Umbilical cord (tissue), 2 donors: ENCODE measurements at places on chromosomes 4 and X.

DNA sequence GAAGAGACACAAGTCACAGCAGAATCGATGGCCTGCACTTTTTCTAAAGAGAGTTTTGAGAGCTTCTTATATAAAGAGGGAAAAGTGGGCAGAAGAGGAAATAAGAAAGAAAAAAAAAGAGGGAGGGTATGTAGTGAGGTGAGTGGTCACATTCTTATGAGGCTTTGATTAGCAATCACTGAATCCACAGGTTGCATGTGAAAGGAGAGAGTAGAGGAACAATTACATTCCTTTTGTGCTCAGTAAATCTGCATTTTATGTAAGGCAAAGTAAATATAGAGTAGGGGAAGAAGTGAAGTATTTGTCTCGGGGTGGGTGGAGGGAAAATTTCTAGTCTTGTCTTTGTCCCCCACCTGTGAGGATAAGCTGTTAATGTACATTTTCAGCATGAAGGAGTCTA lies 26.8 kb upstream of the MBTPS2 start:
- DNase-seq: no peak

- no peak for DNase-seq
Observed at GRCh38 chr4:147837854-147838253, 106.0 kb downstream of the ARHGAP10 start.

GRCh38 chr4:142874684-142875083 lies 28.6 kb upstream of the INPP4B start:
- no peak for DNase-seq

DNA sequence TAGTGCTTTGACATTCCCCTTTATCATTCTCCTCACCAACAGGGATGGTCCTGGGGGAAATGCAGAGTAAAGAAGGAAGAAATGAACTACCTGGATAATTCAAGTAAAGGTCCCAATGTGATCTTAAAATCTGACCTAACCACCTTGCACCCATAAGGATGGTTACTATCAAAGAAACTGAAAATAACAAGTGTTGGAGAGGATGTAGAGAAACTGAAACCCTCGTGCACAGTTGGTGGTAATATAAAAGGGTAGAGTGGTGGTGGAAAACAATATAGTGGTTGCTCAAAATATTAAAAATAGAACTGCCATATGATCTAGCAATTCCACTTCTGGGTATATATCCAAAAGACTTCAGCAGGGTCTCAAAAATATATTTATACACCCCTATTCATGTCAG lies 298.6 kb upstream of the PPARGC1A start:
- DNase-seq: no peak

DNA sequence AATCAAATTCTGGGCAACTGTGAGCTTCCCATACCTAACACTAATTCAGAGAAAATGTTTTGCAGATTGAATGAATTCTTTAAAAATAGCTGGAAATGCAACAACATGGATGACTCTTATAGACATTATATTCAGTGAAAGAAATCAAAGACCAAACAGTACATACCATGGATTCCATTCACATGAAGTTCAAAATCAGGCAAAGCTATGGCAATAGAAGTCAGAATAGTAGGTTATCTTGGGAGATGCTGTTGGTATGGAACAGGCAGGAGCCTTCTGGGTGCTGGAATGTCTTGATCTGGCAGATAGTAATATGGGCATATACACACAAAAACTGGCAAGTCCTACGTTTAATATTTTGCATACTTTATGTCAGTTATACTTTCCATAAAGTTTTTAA lies 25.5 kb upstream of the CBLL2 start:
- peak; percentile 0 for DNase-seq

DNA sequence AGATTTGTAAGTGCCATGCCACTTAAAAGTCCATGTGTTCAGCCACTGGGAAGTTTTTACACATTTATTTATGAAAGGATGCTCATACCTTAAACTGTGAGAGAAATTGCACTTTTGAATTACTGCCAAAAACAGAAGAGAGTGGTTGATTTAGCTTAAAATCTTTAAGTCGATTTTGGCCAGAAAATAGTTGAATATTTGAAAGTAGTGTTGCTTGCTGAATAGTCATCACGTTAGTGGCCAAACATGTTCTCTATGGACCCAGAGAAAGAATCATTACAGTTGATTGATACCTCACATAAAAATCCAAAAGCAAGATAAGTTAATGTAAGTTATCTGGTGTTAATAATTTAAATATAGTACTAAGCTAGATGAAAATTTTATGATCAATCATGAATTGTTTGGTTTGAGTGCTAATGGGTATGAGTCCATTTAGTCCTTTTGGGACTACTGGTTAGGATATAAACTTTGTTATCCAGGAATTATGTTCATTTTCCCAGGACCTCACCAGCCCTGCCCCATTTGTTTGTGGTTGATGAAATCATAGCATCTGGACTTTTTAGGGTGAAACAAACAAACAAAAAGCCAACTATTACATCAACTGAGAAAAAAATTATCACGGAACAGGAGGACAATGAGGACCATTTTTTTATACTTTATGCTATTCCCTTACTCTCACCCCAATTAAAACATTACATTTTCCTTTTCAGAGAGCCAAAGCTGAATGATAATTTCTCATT lies 6.3 kb downstream of the GIMD1 start:
- DNase-seq: no peak

DNA sequence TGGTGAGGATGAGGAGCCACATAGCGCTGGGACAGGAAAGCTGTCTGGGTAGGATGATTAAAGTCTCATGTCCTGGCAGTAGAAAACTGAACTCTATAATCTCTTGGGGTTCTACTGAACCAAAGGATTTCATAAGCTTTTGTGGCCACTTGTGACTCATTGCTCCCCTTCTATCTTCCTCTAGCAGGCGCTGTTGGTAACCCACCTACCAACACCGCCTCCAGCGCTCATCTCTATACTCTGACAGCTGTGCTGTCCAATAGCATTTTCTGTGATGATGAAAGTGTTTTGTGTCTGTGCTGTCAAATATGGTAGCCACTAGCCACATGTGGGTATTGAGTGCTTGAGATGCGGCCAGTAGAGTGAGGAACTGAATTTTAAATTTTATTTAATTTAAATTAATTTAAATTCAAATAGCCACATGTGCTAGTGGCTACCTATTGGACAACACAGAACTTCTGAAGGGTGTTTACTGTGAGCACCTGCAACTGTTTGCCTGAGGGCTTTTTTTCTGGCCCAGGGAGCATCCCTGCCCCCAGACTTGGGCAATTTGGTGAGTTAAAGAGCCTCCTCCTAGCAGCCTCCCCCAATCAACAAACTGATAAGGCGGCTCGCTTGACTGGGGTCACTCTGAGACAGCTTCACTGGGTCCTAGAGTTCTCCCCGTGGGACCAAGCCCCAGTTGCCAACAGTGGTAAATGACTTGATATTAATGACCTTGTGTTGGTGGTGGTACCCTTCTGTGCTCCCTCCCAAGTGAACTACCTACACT lies 169.2 kb upstream of the ATP6AP2 start:
- no peak for DNase-seq

- DNase-seq: no peak
Observed at GRCh38 chrX:54430519-54430918, 9.7 kb upstream of the TSR2 start.

DNA sequence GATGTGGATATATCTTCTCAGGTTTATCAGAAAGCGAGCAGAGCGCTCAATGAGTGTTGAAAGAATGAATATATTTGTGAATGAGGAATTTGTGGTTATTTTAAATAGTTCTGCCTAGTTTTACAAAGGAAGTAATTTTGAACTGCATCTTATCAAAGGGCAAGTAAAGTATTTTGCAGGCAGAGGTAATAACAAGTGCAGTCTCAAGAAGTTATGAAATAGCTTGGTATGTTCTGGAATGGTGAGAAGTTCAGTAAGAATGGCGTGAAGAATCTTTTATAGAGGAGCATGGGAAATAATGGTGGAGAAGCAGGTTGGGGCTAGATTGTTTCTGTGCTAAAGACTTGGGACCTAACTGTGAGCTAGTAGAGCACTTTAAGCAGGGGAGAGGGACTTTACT lies 10.9 kb downstream of the TMA16 start:
- DNase-seq: no peak

- DNase-seq: no peak
Observed at GRCh38 chr4:74157154-74157553, 764 bp upstream of the MTHFD2L start.

DNA sequence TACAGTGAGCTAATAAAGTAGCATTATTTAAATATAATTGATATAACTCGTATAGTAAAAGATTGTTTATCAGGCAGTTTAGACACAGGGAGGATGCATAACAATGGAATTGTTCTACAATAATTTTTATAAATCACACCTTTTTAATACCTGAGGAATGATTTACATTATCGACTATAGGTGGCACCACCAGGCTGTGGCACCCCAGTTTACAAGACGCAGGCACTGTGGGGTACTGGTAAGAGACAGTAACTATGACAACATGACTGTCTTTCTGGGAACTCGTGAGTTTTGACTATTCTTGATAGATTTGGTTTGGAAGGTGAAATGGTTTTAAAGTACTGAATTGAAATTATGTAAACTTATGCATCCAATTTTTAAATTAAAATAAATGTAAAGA lies 27.1 kb upstream of the STBD1 start:
- no peak for DNase-seq

GRCh38 chr4:4182835-4183568 lies 43.7 kb downstream of the OTOP1 start:
- DNase-seq: no peak
